ENCODE measurements at places on chromosomes 13 and 19.

DNA sequence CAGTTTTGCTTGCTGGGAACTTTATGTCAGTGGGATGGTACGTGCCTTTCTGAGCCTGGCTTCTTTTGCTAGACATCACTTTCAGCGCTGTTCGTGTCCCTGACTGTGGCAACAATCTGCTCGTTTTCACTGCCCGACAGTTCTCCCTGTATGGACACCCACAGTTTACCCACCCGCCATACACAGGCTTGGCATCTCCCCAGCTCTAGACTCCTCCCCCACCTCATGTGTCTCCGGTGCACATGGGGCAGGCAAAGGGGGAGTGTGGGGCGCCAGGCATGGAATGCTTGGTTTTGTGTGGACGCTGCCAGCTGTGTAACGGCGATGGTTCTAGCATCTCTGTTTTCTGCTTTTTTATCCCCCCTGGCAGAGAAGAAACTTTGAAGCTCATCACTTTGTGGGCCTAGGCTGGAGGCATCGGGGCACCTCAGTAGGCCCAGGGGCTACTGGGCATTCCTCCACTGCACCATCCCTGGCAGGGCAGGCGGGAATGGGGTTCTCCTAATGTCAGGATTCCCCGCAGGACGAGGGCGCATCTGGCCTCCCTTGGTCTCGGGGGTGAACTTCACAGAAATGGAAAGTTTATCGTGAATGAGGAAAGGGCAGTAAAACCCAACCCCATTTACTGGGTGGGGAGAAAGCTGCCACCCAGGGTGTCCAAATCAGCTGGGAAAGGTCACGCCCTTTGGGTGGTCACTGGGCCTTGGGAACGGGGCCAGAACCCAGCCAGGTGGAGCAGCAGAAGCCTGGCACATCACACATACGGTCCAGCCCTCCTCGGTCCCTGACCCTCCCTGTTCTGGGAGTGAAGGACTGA is 60.8 kb downstream of the CEBPG start:
- DNase-seq, result no peak

GRCh38 chr19:23823952-23824389 is 65.3 kb upstream of the ZNF681 start:
- no peak for DNase-seq

- no peak for DNase-seq
These were observed 30.3 kb downstream of the ADPRHL1 start for GRCh38 chr13:113422807-113423519.

- no peak for DNase-seq
These were observed 22.4 kb upstream of the RGCC start for GRCh38 chr13:41434831-41435520.

GRCh38 chr19:29530540-29531457 is 5.0 kb downstream of the VSTM2B start:
- DNase-seq, result no peak

- no peak for DNase-seq
These were observed 697.8 kb downstream of the DACH1 start for GRCh38 chr13:71169180-71169579.

- DNase-seq, result peak; percentile 44
These were observed 20.3 kb upstream of the AKT2 start for GRCh38 chr19:40305403-40305802.

GRCh38 chr19:38970664-38971532 is 4.6 kb downstream of the FBXO17 start:
- DNase-seq, result no peak

DNA sequence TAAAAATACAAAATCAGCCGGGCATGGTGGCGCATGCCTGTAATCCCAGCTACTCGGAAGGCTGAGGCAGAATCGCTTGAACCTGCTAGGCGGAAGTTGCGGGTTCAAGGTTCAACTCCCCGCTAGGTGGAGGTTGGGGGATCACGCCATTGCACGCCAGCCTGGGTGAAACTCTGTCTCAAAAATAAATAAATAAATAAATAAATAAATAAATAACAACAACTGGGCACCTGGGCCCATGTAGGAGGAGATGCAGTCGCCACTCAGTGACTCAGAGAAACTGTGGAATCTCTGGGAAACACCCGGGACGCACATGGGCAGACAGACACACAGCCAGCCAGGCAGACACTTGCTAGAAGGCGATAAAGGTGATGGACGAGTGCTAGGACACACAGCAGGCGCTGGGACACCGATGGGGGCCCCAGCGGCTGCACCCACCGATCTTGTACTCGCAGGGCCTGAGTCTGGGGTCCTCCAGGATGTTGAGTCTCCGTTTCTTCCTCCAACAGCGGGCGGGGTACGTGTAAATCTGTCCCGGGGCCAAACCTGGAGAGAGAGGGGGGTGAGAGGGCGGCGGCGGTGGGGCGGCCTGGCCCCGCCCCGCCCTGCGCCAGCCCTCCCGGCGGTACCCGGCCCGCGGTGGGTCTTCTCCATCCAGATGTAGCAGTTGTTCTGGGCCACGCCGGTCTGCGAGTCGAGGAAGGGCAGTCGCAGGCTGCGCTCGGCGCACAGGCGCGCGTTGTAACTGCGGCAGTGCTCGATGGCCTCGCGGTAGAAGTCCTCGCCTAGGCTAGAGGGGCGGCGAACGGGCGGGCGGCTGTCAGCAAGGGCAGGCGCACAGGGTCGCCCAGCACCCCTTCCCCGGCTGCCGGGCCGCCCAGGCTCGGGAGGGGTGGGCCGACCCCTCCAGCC is 1.8 kb downstream of the DPF1 start:
- no peak for DNase-seq

DNA sequence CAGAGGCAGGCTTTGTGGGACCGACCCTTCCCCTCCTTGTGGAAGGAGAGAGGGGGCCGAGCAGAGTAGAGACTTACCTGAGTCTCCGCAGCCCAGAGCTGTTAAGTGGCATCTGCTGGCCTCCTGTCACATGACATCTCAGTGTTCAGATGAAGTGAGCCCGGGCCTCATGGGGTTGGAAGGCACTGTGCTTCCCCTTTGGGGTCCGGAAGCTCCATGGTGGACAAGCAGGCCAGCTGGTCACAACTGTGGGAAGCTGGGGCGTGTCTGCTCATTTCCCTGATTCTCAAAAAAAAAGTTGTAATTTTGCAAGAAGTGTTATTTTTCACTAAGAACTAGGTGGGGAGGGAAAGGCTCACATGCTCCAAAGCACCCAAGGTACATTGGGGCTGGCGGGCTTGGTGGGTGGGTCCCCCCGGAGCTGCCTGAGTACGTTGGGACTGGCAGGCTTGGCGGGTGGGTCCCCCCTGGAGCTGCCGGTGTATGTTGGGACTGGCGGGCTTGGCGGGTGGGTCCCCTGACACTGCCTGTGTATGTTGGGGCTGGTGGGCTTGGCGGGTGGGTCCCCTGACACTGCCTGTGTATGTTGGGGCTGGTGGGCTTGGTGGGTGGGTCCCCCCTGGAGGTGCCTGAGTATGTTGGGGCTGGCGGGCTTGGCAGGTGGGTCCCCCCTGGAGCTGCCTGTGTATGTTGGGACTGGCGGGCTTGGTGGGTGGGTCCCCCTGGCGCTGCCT is 18.2 kb upstream of the DCUN1D2 start:
- DNase-seq, result no peak

DNA sequence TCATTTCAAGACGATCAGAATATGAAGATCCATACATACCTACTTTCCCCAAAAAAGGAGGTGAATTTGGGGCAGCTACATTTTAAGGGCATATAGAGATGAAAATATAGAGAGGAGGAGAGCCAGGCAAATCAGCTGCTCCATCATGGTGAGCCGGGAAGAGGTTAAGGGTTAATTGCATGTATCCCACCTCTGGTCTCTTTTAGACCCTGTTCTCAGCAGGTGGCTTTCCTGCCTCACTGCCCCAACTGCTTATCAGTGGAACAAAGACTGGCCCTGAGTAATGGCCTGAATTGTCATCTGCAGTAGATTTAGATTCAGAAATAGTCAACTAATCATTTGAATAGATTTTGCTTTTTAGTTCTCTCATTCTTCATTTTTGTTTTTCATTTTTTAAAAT is 206.6 kb downstream of the SPRY2 start:
- no peak for DNase-seq

DNA sequence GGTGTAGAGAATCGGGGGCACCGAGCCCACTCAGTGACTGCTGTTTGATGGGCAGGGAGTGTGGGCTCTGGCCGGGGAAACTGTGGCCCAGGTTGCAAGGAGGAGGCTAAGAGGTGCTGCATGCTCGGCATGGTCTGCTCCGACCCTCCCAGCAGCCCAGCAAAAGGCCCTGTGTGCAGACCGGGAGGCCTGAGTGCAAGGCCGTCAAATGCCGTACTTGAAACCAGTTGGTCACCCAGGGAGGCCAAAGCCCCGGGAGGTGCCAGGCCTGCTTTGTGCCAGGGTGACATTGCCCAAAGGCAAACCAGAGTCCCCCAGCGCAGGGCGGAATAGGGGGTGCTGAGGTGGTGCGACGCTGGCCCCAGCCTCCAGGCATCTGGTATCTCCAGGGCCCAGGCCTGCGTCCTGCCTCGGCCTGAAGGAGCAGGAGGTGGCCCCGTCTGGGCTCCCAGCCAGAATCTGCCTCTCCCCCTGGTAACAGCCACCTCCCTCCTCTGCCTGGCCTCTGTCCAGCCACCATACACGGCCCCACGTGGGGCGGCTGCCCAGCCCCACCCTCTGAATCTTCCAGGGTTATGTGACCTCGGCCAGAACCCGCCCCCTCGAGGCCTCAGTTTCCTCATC is 4.0 kb downstream of the PIK3R2 start:
- no peak for DNase-seq

- DNase-seq, result no peak
These were observed 118.3 kb downstream of the FLT1 start for GRCh38 chr13:28376604-28377003.

- DNase-seq, result no peak
These were observed 409.3 kb downstream of the ZNF536 start for GRCh38 chr19:30781519-30781918.

DNA sequence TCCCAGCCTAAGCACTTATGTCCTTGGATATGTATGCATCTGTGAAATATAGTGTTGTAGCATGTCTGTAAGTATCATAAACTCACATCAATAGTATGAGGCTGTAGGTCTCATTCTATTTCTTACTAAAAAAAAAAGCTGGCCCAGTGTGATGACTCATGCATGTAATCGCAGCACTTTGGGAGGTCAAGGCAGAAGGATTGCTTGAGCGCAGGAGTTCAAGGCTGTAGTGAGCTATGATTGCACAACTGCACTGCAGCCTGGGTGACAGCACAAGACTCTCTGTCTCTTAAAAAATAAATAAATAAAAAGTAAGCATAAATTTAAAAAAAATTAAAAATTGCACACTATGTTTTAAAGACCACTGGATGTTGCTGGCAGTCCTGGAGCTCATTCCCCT is 79.1 kb upstream of the SPATA13 start:
- DNase-seq, result no peak

DNA sequence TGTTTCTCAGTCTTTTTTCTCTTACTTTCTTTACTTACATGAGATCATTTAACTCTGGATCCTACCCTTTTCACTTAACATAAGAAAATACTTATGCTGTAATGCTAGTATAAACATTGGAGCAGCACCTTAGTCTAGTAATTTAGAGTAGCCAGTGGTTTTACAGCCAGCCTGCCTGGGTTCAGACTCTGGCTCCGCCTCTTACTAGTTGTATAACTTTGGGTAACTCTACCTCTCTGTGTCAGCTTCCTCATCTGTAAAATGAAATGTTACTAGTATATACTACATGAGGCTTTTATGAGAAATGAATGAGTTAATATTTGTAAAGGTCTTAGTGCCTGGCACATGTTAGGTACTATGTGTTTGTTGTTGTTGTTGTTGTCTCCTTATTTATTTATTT is 5.6 kb downstream of the CDADC1 start:
- no peak for DNase-seq

- no peak for DNase-seq
These were observed 9.0 kb downstream of the CIB3 start for GRCh38 chr19:16164222-16164890.

DNA sequence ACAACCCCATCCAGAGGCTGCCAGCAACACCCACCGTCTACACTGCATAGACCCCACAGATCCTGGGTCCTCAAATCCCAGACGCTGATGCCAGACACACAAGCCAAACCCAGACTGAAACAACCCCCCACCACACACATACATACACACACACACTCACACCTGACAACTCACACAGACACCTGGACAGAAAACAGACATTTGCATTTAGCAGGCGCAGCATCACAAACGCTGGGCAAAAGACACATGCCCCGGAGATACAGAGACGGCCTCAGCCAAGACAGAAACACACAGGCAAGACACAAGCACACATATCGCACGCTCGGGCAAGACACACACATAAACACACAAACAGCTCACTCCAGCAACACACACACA is 1.3 kb downstream of the BBC3 start:
- DNase-seq, result no peak

- DNase-seq, result no peak
These were observed 679.3 kb upstream of the PCDH20 start for GRCh38 chr13:62094932-62095331.

GRCh38 chr19:43997631-43998290 is 5.0 kb upstream of the ZNF230 start:
- DNase-seq, result no peak

DNA sequence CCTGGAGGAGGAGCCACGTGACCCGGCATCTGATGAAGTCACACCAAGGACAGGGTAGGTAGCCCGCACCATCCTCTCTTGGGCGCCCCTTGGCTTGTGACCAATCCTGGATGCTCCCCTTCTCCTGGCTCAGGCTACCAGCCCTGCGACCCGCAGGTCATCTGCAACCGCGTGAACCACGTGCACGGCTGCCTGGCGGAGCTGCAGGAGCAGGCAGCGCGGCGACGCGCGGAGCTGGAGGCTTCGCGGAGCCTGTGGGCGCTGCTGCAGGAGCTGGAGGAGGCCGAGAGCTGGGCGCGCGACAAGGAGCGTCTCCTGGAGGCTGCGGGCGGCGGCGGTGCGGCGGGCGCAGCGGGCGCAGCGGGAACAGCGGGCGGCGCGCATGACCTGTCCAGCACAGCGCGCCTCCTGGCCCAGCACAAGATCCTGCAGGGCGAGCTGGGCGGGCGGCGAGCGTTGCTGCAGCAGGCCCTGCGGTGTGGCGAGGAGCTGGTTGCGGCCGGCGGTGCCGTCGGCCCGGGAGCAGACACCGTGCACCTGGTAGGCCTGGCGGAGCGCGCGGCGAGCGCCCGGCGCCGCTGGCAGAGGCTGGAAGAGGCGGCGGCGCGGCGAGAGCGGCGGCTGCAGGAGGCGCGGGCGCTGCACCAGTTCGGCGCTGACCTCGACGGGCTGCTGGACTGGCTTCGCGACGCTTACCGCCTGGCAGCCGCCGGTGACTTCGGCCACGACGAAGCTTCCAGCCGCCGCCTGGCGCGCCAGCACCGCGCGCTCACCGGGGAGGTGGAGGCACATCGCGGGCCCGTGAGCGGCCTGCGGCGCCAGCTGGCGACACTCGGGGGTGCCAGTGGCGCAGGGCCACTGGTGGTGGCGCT is 45.9 kb downstream of the SPTBN4 start:
- DNase-seq, result no peak

- DNase-seq, result no peak
These were observed 676 bp upstream of the POLRMT start for GRCh38 chr19:633786-634639.

- DNase-seq, result no peak
These were observed 113.3 kb upstream of the SPRY2 start for GRCh38 chr13:80454245-80454644.

GRCh38 chr19:55621673-55622231 is 2.6 kb downstream of the ZNF784 start:
- no peak for DNase-seq

GRCh38 chr13:36258831-36259230 is 38.8 kb downstream of the CCDC169 start:
- DNase-seq, result no peak

All from stimulated activated CD4-positive, alpha-beta T cell treated with anti-CD3 and anti-CD28 coated beads, Interleukin-1b, Interleukin-23, amount 100 ng/mL, for 1 hour (primary cell).